ENCODE measurements at places on chromosomes 1 and 21.
A peak's percentile ranks its signal among the peaks of the same experiment; 100 is the strongest.

DNA sequence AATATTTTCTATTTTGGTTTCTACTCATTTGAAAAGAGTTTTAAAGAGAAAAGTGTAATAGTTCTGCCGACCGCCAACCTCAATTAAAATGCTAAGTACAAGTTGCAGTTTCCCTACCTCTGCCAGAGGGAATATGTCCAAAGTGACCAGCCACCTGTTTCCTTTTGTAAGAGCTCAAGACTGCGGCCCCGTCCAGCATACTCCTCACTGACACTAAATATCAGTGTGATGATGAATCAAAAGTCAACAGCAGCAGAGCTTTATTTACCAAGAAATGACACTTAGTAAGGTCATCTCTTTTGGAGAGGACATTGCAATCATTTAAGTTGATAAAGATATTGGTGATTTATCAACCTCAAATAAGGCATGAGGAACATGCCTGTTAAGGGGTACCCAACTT lies 57.4 kb upstream of the NRIP1 start:
- DNase-seq, result no peak

GRCh38 chr1:182716740-182717720 lies 32.6 kb upstream of the RGS8 start:
- no peak for DNase-seq

DNA sequence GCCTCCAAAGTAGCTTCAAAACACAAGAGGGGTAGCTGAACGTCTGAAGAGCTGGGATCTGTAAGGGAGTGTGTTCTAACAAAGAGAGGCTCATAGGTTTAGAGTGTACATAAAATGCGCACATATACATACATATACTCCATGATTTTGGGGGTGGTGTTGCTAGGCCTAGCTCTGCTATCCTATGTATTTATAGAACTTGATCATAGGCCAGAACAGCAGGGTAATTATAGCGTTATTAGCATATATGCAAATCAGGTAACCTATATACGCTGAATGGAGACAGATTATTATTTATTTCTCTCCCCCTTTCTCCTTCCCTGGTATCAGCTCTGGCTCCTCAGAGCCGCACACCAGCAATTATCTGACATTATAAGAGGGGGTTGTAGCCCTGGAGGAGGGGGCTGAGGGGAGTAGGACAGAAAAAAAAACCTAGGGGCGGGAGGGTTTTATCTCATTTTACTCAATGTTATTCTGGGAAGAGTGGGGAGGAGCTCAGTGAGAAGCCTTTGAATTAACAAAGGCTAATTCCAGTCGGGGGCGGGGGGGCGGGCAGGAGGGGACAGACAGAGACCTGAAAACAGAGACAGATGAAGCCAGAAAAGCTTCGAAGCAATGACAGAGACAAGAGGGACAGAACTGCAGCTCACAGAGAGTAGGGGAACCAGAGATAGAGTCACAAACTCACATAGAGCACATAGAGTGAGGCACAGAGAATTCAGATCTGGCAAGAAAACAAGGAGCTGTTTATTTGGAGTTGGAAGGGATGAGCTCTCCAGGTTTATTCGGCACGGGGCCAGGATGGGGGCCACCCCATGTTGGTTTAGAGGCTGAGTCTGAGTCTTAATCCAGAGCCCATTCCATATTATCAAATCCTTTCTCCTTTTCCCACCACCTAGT lies 63.0 kb downstream of the RHBG start:
- no peak for DNase-seq

- DNase-seq, result no peak
These were observed 7.9 kb downstream of the HYI start for GRCh38 chr1:43445606-43446387.

GRCh38 chr1:107277022-107277421 lies 136.2 kb downstream of the NTNG1 start:
- DNase-seq, result peak; percentile 70

DNA sequence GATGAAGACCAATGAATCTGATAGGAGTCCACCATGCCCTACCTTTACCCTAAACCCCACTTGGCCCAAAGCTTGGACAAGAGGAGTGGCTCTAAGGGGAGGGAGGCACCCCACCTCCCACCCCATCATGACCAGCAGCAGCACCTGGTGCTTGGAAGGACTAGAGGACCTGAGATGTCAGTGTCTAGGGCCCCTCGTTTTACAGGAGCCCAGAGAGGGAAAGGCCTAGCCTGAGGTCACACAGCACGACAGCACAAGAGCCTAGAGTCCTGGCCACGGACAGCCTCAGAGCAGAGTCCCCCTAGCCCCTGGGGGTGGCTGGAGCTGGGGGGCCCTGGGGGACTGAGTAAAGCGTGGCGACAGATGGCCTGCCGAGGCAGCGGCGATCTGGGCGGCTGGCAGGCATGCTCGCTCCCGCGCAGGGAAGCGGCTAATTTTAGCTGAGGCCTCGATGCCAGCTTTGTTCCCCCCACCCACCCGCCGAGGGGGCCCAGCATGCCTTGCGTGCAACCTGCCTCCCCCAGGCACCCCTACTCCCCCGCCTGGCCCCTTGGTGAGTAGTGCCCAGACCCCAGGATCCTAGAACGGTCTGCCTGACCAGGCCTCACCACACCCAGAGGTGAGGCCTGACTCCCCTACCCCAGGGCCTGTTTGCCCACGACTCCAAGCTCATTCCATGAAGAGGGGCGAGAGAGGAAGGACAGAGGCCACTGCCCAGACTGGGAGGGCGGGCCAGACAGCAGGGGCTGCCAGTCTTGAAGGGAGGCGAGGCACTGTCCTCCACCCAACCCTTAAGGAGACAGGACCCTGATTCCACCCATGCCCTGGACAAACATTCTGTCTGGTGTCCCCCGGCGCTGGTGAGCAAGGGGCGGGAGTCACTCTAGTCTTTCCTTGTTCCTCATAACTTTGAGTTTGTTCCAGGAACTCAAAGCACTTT lies 39.0 kb downstream of the AHDC1 start:
- peak; percentile 40 for DNase-seq

- DNase-seq, result no peak
These were observed 127.8 kb downstream of the MACF1 start for GRCh38 chr1:39332291-39332690.

Data from kidney (tissue), 22 donors.